Activated CD8-positive, alpha-beta memory T cell treated with anti-CD3 and anti-CD28 coated beads for 24 hours (primary cell): ENCODE measurements at places on chromosomes 5 and 9.

DNA sequence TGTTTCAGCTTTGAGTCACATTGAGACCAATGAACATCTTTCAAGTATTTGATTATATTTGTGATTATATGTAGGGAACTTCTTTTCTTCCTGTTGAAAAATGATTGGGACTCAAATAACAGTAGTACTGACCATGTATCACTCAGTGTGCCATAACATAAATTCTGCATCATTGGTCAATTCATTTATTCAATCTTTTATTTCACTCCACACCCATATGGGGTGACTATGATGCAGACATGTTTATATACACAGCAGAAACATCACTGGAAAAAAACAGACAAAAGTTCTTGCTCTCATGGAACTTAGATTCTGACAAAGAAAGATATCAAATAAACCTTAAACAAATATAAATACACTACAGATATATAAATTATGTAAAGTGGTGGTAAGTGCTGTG, 74.7 kb upstream of the ANXA1 start:
- DNase-seq = no peak

GRCh38 chr9:136721339-136722092, 9.1 kb downstream of the DIPK1B start:
- DNase-seq = peak; percentile 71

DNA sequence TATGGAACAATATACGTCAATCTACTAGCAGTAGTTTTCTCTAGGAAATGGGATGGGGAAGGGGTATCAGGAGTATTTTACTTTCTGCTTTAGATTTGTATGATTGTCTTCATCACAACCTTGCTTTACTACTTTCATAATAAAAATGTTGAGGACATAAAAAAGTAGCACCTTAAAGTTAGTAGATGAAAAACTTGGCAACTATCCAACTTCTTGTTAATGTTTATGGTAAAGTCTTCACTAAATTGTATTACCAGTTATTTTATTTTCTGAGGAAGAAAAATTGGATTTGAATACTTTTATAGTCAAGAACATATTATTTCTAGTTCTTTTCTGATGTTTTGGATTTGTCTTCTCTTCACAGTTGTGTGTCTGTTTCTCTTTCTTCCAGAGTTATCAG, 372.1 kb downstream of the ARRDC3 start:
- DNase-seq = no peak

GRCh38 chr9:88528080-88528790, 6.7 kb upstream of the NXNL2 start:
- DNase-seq = no peak

DNA sequence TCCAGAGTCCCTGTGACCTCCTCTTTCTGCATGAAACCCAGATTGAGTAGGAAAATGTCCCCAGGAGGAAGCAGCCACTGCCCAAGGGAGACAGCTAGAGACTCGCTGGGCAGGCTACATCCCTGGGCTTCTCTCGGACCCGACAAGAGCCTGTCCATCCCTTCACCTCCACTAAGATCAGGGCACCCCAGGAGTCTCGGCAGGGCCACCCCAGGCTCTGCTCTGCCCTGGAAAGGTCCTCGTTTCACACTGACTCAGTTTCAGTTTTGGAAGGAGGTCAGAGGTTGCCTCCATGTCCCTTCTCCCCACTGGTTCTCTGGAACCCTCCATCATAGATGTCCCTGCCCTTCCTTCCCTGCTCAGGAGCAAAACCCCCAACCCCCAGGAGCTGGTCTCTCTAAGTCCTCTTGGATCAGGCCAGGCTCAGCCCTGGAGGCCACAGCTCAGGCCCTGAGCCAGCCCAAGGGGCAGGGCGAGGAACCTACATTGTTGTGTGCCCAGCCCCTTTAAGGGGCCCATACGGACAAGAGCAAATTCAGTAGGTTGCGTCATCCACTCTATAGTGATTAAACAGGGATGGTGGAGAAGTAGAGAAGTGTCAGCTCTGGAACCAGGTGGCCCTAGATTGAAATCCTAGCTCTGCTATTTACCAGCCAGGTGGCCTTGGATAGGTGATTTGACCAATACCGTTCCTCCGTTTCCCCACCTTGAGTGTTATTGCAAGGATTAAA, 37.4 kb downstream of the C9orf50 start:
- no peak for DNase-seq

- no peak for DNase-seq
Observed at GRCh38 chr5:95718203-95718602, 12.9 kb upstream of the RHOBTB3 start.

DNA sequence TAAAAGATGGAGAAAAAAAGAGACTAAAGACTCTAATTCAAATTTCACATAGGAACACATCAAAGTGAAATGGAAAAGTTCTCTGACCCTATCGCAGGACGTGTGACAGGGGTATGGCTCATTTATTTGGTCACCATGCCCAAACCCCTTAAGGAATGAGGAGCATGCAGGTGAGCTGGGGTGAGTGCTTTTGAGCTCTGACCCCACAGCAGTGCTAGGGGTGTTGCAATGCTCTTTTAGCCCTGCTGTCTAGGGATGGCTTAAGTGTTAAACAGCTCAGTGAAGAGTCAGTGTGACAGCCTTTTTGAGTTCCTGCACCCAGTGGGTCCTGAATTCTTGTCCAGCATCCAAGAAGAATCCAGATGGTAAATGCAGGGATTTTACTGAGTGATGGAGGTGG, 143.0 kb upstream of the ANKRD55 start:
- no peak for DNase-seq

GRCh38 chr5:174655351-174655750, 69.0 kb upstream of the MSX2 start:
- no peak for DNase-seq
